ENCODE measurements at places on chromosomes 7 and 10.

- DNase-seq: no peak
Measured at GRCh38 chr10:42930516-42931192, 146.2 kb upstream of the RET start.

DNA sequence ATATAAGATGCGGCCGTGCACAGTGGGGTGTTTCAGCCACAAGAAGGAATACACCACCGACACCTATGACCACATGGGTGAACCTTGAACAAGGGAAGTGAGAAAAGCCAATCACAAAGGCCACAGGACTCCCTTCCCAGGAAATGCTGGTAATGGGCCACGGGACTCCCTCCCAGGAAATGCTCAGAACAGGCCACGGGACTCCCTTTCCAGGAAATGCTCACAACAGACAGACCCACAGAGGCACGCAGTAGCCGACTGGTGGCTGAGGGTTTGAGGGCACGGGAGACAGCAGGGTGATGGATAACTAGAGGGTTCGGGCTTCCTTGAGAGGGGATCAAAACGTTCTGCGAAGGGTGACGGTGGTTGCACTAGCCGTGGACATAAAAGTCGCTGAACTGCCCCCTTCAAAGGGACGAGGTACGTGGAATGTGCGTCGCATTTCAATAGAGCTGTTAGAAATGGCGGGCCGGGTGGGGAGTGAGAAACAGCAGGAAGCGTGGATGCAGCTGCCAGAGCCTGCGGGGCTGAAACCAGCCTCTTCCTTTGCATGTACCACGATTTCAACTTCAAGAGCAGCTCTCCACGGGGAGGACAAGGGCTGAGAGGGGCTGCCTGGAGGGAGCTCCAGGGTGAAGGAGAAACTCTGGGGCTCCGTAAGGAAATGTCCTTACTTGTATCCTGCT, 274.0 kb downstream of the ELFN1 start:
- no peak for DNase-seq

DNA sequence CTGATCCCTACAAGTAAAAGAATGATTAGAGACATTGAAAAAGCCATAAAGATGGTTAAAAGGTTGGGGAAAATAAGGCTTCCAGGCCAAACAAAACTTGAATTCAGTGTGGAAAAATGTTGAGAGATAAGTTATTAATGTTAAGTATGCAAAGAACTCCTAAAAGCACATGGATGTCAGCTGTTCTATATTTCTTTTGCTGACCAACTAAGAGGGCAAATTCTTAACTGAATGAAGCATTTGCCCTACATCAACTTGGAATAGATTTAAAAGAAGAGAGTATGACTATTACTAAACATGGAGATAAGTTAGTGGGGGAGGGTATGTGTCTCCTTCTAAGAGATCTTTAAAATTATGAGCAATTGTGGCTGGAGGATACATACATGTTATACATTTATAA, 124.8 kb downstream of the KIAA1217 start:
- DNase-seq: no peak

DNA sequence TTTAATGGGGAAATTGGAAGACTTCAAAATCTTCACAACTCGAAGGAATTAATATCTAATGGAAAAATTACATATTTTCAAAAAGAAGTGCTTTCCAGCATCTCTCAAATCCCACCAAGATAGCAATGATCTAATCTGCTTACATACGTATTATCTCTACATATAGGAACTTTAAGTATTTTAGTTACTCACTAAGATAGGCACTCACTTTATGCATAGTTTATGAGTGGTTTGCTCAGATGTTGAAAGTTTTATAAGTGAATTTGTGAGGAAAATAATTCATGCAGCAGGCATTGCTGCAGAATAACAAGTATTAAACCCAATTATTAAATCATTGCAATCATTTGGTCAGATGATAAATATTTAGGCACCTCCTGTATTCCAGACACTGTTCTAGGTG, 2.3 kb upstream of the CYTH3 start:
- DNase-seq: no peak

DNA sequence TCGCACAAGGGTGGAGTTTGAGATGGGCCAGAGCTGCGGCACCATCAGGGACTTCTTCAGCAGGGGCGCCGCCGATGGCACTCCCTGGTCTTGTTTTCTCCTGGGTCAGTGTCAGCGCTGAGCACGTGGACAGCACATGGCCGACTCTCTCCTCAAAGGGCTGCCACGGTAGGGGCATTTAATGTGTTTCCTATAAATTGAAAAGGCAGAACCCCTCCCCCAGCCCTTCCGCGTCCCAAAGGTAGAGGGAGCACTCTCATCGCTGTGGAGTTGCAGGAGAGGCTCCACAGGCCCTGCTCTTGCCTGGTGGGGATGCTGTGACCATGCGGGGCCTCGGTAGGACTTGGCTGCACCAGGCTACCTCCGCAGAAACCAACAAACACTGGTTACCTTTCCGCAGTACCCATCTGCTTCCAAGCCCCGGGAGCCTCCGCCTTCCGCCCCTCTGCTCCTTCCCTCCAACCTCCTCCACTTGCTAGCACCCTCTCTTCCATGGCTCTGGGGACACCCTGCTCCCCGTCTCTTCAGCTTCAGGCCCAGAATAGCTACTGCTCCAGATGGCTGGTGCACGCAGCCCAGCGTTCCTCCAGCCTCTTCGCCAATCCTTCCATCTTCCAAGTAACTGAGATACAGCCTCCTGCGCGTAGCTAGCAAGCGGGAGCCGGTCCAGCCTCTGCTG, 166.3 kb upstream of the ADCY1 start:
- no peak for DNase-seq

- DNase-seq: no peak
Measured at GRCh38 chr10:78357141-78358063, 323.7 kb downstream of the RPS24 start.

- DNase-seq: no peak
Measured at GRCh38 chr7:5629941-5630340, 151.5 kb downstream of the RNF216 start.

DNA sequence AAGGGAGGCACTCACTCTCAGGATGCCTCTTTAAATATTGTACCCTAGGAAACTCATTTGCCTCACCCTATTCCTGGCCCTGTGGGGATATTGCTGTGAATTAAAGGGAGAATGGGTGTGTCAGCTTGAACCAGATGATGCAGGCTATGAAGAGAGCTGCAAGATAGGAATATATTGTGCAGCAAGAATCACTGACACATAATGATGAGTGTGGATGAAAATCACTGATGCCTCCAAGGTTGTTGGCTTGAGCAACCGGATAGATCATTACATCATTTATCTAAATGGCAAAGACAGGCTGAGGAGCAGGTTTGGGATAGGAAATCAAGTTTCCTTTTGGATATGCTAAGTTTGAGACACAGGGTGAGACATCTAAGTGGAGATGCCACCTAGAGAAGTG, 6.2 kb downstream of the SLC26A4 start:
- DNase-seq: no peak

- DNase-seq: no peak
Measured at GRCh38 chr7:153297141-153297540, 537.6 kb downstream of the ACTR3B start.

GRCh38 chr7:139950881-139951525, 111.7 kb downstream of the PARP12 start:
- DNase-seq: no peak

- DNase-seq: no peak
Measured at GRCh38 chr7:129101746-129102145, 42.8 kb upstream of the TSPAN33 start.

DNA sequence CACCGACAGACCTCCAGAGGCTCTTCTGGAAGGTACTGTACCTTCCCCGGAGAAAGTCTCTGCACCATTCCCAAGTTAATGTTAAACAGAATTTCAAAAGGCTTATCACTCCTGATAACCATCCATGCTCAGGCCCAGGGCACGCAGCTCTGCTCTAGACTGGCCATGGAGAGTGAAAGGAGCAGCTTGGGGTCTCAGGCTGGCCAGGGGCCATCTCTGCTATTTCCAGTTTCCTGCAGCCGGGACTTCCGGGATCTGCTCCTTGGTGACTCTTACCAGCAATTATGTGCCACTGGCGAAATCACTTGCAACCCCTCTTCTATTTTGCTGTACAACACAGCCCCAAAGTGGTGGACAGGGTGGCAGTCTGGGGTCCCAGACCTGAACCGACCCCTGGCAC, 6.0 kb downstream of the CLDN15 start:
- DNase-seq: no peak

DNA sequence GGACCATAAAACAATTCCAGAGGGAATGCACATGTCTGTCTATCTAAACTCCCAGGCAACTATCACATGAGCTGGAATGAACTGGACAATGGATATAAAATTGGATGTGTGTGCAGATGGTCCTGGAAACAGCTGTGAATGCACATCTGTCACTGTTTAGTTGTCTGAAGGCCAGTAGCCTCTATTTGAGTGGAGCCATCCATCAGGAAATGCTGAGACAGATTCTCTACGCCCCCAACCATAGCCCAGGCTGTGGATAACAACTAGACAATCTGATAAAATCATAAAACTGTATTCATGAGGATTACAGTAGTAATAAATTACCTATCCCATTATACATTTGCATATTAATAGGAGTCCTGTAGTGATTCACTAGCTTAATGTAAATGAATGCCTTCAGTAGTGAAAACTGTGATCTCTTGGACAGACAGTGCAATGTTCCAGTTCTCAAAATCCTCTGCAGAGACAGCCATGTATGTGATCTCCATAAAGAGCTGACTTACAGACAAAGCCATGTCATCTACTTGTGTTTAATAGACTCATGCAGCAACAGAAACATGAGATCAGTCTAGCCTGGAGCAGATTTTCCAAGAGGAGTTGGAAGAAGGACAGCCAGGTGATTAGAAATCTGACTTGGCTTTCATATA, 907.6 kb downstream of the KCNMA1 start:
- DNase-seq: no peak

DNA sequence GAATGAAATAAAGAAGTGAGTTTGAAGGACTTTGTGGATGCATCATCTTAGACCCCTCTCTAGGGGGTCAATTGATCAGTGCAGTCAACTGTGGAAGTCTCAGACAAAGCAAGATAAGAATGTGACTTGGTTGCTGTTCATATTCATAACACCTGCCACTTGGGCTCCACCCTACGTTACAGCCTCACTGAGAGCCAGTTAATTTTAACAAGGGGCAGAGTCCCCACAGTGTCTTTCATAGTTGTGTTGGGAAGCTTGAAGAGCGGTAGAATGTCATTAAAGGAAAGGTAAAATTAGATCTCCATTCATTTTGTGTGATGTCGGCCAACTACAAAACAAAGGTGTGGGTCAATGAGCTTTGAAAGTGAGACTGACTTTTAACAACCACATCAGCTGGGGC, 442.1 kb upstream of the C7orf33 start:
- no peak for DNase-seq

- no peak for DNase-seq
Measured at GRCh38 chr10:49760789-49761188, 1.3 kb downstream of the OGDHL start.

DNA sequence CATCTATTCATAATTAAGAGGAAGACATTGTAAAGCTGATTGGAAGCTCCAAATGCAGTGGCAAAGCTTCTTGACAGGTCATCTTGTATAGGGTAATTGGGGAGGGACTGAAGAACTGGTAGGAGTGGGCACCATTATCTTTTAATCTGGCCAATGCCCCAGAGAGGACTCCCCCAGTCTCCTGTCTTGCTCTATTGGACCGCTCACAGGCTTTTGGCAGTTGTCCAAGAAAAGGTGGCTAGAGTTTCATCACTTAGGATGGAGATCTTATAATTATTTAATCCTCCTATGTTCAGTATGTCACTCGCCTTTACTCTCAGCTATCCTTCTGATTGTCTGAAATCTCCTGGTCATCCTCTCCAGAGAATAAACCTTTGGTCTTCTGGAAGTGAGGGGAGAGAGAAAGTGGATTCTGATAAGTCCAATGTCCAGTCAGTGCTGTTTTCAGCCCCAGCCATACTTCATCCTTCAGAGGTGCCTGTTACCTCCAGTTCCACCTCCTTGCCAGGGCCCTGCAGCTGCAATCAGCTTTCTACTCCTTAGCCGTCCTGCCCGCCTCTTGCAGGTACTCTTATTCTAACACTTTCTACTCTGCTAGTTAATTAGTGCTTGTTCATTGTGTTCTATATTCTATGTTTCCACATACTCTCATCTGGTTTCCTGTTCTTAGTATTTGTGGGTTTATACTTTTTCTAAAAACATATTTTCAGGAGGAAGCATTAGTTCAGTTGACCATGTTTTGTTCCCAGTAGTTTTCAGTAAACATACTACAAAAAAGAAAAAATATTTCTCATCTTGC, 241.6 kb downstream of the NSUN6 start:
- no peak for DNase-seq

GRCh38 chr7:79923953-79924352, 210.7 kb upstream of the GNAI1 start:
- DNase-seq: no peak

DNA sequence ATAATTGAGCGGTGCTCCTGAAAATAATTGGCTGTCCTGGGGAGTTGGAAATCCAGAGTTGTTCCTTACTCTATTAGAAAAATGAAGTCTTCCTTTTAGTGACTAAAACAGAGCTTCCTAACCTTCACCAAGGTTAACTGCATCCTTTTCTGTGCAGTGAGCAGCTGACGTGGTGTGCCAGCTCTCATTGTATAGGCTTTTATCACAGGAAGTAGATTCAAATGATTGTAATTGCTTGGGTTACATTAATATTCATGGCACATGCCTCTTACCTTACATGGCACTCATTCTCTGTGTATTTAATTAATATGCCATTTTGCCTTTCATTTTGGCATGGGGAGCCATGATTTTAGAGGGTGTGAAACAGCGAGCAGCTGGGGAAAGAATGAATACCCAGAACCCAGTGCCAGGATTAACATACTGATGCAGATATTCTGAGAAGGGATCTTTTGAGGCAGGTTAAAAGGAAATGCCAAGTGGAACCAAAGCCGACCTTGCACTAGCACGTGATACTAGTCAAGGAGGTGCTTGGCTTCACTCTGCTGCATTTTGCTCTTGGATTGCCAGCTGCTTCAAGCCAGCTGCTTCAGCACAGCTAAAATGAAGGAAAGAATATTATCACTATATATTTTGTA, 115.3 kb downstream of the ST7 start:
- DNase-seq: no peak

GRCh38 chr7:155808549-155809331, 3.5 kb downstream of the SHH start:
- no peak for DNase-seq

GRCh38 chr10:15167411-15168290, 842 bp downstream of the NMT2 start:
- peak; percentile 18 for DNase-seq

DNA sequence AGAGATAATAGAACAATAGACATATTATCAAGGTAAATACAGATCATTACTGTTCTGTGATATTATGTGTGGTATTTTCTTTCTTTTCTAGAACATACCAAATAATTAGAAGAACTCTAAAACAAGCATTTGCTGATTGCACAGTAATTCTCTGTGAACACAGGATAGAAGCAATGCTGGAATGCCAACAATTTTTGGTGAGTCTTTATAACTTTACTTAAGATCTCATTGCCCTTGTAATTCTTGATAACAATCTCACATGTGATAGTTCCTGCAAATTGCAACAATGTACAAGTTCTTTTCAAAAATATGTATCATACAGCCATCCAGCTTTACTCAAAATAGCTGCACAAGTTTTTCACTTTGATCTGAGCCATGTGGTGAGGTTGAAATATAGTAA, 185.5 kb downstream of the CFTR start:
- DNase-seq: no peak
